Activated B cell treated with CpG ODN at 0.5 μM for 24 hours (primary cell): ENCODE measurements at places on chromosomes 16 and 17.

DNA sequence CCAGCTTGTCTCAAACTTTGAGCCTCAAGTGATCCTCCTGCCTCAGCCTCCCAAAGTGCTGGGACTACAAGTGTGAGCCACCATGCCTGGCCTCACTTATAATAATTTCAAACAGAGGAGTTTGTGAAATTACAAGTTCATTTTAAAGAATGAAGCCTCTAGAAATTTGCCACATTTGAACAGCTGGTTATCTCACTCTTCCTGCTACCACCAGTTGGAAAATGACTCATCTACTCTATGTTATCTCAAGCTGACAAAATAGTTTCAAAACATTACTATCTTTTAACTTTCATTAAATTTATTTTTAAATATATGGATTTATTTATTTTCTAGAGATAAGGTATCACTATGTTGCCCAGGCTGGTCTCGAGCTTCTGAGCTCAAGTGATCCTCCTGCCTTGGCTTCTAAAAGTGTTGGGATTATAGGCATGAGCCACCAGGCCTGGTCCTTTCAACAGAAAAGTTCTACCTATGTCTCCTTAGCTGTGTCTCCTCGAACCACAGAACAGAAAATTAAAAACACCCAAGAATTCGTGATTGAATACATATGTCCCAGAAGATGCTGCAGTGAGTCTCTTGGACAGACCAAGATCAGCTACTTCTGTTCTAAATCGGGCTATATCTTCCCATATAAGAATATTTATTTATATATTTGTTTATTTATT, 47.6 kb downstream of the MYH13 start:
- H3K4me1 ChIP-seq = no peaks in the 10 kb centered on the region
- H3K4me3 ChIP-seq = no peak overlapping the region
- H3K27me3 ChIP-seq = peaks cover 10% of the 10 kb centered on the region
- H3K36me3 ChIP-seq = no peaks in the 10 kb centered on the region
- DNase-seq = no peak

- peaks cover 2% of the 10 kb centered on the region for H3K27me3 ChIP-seq
- H3K4me1 ChIP-seq = no peaks in the 10 kb centered on the region
- H3K4me3 ChIP-seq = no peak overlapping the region
- no peak overlapping the region for H3K27ac ChIP-seq
- DNase-seq = no peak
Measured at GRCh38 chr16:51002881-51003490, 148.1 kb downstream of the SALL1 start.

- H3K4me1 ChIP-seq = no peaks in the 10 kb centered on the region
- peaks cover 32% of the 10 kb centered on the region for H3K27me3 ChIP-seq
- no peak for DNase-seq
Measured at GRCh38 chr17:73909186-73909585, 264.9 kb upstream of the SDK2 start.

DNA sequence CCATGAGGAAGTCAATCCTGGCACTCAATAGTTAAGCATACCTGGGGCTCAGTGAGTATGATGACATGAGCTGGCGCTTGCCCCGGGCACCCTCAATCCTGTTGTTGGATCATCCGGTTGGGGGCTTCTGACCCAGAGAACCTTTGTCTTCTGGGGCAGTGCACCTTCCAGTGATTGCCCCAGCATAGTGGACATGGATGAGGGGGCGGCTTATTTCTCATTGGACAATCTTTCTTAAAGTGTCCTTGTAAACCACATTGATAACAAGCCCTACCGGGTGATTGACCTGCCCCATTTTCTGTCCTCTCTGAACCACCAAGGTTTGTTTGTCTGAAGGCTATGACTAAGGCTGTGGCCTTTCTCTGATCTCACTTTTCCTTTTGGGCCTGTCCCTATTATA, 18.2 kb downstream of the IGSF6 start:
- no peak for DNase-seq
- H3K4me3 ChIP-seq = no peak overlapping the region
- peaks cover 34% of the 10 kb centered on the region for H3K36me3 ChIP-seq
- peaks cover 3% of the 10 kb centered on the region for H3K4me1 ChIP-seq

DNA sequence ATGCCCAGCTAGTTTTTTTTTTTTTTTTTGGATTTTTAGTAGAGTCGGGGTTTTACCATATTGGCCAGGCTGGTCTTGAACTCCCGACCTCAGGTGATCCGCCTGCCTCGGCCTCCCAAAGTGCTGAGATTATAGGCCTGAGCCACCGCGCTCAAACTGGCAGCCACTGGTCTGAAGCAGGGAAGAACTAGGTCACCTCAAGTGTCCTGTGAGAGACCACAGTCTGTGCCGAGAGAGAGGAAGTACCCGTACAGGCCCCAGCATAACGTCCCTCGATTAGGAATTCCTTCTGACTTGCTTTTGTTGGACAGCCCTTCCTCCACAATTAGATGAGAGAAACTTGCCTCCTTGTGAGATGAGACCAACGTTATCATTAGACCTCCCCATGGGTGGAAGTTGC, 13.7 kb upstream of the CD300E start:
- H3K36me3 ChIP-seq = no peaks in the 10 kb centered on the region
- peaks cover 3% of the 10 kb centered on the region for H3K27me3 ChIP-seq
- peaks cover 85% of the 10 kb centered on the region for H3K4me1 ChIP-seq
- DNase-seq = no peak
- no peak overlapping the region for H3K4me3 ChIP-seq
- no peak overlapping the region for H3K27ac ChIP-seq

GRCh38 chr16:5932906-5933305, 835.3 kb upstream of the EEF2KMT start:
- H3K27me3 ChIP-seq = no peaks in the 10 kb centered on the region
- H3K27ac ChIP-seq = no peak overlapping the region
- no peak for DNase-seq
- H3K4me1 ChIP-seq = no peaks in the 10 kb centered on the region

DNA sequence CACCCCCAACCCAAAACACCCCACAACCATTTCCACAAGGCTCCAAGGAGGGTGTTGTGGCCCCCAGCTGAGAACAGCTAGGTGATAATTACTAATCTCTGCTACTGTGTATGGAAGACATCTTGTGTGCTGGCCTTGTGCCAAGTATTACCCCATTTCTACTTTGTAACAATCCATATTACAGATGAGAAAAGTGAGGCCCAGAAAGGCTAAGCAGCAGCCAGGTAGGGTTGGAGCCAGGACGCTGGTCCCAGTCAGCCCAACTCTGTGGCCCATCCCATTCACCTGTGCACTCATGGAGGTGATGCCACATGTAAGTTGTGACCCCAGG, 12.4 kb upstream of the PEMT start:
- no peaks in the 10 kb centered on the region for H3K27me3 ChIP-seq
- H3K36me3 ChIP-seq = no peaks in the 10 kb centered on the region
- H3K4me1 ChIP-seq = no peaks in the 10 kb centered on the region
- DNase-seq = no peak

DNA sequence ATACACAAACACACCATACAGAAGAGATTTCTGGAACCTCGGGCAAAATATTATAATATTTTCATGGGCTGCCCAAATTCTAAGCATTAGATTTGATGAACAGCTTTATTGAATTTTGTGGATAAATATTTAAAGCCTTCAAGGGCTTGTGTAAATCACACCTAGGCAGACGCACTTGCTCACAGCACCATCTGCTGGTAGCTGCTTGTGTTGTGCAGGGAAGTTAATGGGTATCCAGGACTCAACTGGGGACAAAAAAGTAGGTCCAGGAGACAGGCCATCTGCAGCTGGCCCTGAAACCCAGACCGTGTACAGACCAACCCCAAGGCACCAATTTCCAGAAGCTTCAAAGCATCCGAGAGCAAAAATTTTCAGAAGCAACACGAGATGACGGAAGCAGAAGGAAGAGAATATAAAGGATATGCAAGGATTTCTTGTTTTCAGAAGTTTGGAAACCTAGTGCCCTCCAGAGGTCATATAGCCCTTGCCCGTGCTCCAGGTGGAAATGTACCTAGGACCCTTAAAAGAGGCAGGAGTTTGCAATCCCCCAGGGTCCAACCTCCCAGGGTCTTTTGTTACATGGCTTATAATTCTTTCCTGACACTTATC, 140.0 kb downstream of the CHD9NB start:
- no peaks in the 10 kb centered on the region for H3K4me1 ChIP-seq
- peaks cover 4% of the 10 kb centered on the region for H3K27me3 ChIP-seq
- no peak overlapping the region for H3K27ac ChIP-seq
- DNase-seq = no peak
- H3K36me3 ChIP-seq = no peaks in the 10 kb centered on the region
- no peak overlapping the region for H3K4me3 ChIP-seq
